ENCODE measurements at places on chromosomes 1 and 21.

GRCh38 chr1:86833461-86834215 is 80.3 kb downstream of the SELENOF start:
- peak; percentile 14 for DNase-seq

DNA sequence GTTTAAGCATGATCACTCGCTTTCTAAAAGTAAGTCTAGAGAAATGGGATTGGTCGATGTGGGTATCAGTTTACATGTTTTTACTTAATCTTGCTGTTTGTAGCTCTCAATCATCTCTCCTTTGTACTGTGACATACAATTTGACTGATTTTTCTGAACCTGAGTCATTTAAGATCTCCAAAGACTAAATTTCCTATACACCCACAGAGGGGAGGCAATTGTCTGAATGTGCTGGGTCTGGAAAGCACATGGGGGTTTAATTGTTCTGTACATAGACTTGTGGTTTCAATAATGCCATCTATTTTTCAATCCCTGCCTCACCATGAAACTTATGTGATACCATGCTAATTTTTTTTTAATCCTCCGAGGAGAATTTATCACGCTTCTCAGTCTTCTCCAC is 65.8 kb downstream of the USP25 start:
- no peak for DNase-seq

- DNase-seq, result no peak
Observed at GRCh38 chr1:85351202-85351828, 74.9 kb upstream of the BCL10 start.

GRCh38 chr1:11044086-11044848 is 2.8 kb downstream of the MASP2 start:
- DNase-seq, result no peak

- DNase-seq, result no peak
Observed at GRCh38 chr1:16111771-16112595, 38.5 kb upstream of the FAM131C start.

DNA sequence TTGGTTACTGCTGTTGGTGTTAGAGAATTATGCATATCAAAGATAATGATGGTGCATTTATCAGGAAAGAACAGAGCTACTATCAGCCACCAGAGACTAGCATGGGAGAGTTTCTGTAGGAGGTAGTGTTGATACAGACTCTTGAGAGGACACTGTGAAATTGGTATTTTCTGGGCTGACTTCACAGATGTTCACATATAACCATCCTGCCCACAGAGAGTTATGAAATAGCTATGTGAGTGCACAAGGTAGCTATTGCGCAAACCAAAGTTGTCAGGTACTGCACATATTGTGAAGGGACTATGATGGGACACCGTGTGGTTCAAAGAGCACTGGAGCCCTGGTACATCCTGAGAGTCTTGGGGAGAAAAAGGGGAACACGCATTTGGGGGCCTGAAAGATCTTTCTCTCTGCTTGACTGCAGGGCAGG is 1.4 kb upstream of the TLCD4 start:
- DNase-seq, result no peak

- DNase-seq, result no peak
Observed at GRCh38 chr1:115286431-115287205, 51.4 kb downstream of the NGF start.

- DNase-seq, result no peak
Observed at GRCh38 chr1:223258751-223259198, 105.2 kb downstream of the SUSD4 start.

DNA sequence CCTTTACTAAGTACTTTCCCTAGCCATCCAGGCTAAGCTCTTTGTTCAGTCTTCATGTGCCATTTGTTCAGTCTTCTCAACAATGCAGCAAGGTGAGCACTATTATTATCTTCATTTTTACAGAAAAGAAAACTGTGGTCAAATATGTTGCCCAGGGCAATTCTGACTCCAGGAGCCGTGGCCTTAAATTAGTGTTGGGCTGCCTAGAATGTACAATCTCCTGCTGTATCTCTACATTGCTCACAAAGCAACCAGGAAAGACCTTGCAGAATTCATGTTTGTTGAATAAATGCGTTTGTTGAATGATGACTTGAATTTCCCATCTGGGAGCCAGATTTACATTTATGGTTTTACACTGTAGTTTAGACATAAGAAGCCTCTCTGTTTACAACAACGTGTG is 14.2 kb downstream of the CD101 start:
- DNase-seq, result no peak

DNA sequence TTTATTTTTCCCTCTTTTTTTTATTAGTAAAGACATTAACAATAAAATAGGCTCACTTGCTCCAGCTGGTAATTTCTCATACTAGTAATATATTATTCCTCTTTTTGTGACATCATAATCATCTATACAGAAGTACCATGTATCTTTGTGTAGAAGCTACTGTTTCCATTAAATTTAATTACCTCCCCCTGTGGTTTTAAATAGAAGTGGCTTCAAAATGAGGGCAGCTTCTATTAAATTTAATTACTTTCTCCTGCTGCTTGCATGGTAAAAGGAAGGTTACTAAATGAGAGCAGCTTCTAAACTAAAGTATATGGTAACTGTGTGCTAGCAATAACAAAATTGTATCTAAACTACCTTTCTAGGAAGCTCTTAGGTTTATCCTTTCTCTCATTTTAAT is 94.0 kb downstream of the DPYD start:
- no peak for DNase-seq

GRCh38 chr1:44237721-44238457 is 24.6 kb downstream of the DMAP1 start:
- no peak for DNase-seq

GRCh38 chr1:23123528-23123927 is 45.1 kb downstream of the LUZP1 start:
- no peak for DNase-seq

DNA sequence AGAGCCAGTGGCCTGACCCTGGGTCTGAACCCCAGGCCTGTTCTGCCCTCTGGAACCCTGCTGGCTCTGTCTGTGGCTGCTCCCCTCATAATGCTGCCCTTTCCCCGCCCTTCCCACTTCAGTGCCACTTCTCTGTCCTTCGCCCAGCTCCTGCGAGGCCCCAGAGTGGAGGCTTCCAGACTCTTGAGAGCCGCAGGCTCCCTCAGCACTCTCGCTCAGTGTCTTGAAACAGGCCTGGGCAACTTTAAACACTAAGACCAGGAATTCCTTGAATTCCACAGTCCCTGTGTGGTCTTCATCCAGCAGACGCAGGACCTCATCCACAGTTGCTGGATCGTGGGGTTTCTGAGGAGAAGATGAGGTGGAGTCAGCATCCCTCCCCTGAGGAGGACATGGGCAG is 3.5 kb downstream of the CRNN start:
- no peak for DNase-seq

- no peak for DNase-seq
Observed at GRCh38 chr1:211695135-211695816, 19.9 kb upstream of the NEK2 start.

GRCh38 chr1:15282810-15283474 is 35.9 kb downstream of the FHAD1 start:
- DNase-seq, result no peak

DNA sequence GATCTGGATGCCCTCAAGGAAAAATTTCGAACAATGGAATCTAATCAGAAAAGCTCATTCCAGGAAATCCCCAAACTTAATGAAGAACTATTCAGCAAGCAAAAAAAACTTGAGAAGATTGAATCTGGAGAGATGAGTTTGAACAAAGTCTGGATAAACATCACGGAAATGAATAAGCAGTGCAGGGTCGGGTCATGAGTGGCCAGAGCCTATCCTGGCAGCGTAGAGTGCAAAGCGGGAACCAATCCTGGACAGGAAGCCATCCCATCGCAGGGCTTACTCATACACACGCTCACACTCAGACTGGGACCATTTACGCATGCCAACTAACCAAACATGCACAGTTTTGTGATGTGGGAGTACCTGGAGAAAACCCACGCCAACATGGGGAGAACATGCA is 43.1 kb downstream of the ZMYM1 start:
- DNase-seq, result no peak
